ENCODE measurements at places on chromosomes 11 and 22. TPM values are rescaled to one million over a fixed set of nuclear protein-coding genes. Genes with fewer than 3 reads are reported as not detected.

CTTN gene
- 352 TPM for total RNA-seq

KRTAP5-4 gene
- total RNA-seq: not detected

TLCD5 gene
- 4.7 TPM for total RNA-seq

THRSP gene
- total RNA-seq: not detected

ARHGAP8 gene
- 0.15 TPM for total RNA-seq

KIRREL3 gene
- total RNA-seq: 1.1 TPM

UPK3A gene
- total RNA-seq: not detected

GNG3 gene
- total RNA-seq: not detected

GRAP2 gene
- not detected for total RNA-seq

JHY gene
- total RNA-seq: 0.98 TPM

MUS81 gene
- 40.7 TPM for total RNA-seq

PPM1F gene
- 24.2 TPM for total RNA-seq

TPBGL gene
- total RNA-seq: not detected

RIN1 gene
- 6.8 TPM for total RNA-seq

MGAT3 gene
- total RNA-seq: 0.23 TPM

MMP12 gene
- total RNA-seq: 9.1 TPM

GLYATL2 gene
- total RNA-seq: not detected

LARGE1 gene
- 28.7 TPM for total RNA-seq

MICAL2 gene
- total RNA-seq: 898 TPM

ME3 gene
- 55.0 TPM for total RNA-seq

ASPHD2 gene
- total RNA-seq: 3.7 TPM

CWC15 gene
- total RNA-seq: 33.0 TPM

MOV10L1 gene
- total RNA-seq: 0.23 TPM

CFAP300 gene
- total RNA-seq: 5.5 TPM

MS4A3 gene
- not detected for total RNA-seq

UCP3 gene
- total RNA-seq: 0.12 TPM

SLC6A5 gene
- not detected for total RNA-seq

TFIP11 gene
- total RNA-seq: 31.0 TPM

ZDHHC24 gene
- 9.9 TPM for total RNA-seq

GPR83 gene
- not detected for total RNA-seq

B4GALNT4 gene
- 1.1 TPM for total RNA-seq

OR51I2 gene
- total RNA-seq: not detected

POLA2 gene
- 3.9 TPM for total RNA-seq

OR5D18 gene
- not detected for total RNA-seq

SPA17 gene
- 7.8 TPM for total RNA-seq

C11orf21 gene
- total RNA-seq: not detected

CARNS1 gene
- total RNA-seq: under 0.01 TPM

CHST1 gene
- 0.15 TPM for total RNA-seq

SUSD2 gene
- 1.2 TPM for total RNA-seq

DNAJB7 gene
- not detected for total RNA-seq

KRTAP5-5 gene
- total RNA-seq: not detected

TECTA gene
- 0.38 TPM for total RNA-seq

DDIAS gene
- total RNA-seq: 1.4 TPM

APOA5 gene
- not detected for total RNA-seq

ANO1 gene
- 5.3 TPM for total RNA-seq

UBQLN3 gene
- total RNA-seq: not detected

OR10D3 gene
- total RNA-seq: not detected

CDC42EP1 gene
- 3.2 TPM for total RNA-seq

OR52I2 gene
- not detected for total RNA-seq

POU2AF1 gene
- total RNA-seq: not detected

PATE4 gene
- not detected for total RNA-seq

PPFIBP2 gene
- 37.8 TPM for total RNA-seq
